Right lung (tissue), 10 donors: ENCODE measurements at places on chromosomes 12 and 14. TPM values are rescaled to one million over a fixed set of nuclear protein-coding genes. Genes with fewer than 3 reads are reported as not detected.
A peak's percentile ranks its signal among the peaks of the same experiment; 100 is the strongest.

The APOF gene
- polyA plus RNA-seq: not detected

The CMA1 gene
- polyA plus RNA-seq: not detected

The TMEM121 gene
- polyA plus RNA-seq: 2.3 TPM

DNA sequence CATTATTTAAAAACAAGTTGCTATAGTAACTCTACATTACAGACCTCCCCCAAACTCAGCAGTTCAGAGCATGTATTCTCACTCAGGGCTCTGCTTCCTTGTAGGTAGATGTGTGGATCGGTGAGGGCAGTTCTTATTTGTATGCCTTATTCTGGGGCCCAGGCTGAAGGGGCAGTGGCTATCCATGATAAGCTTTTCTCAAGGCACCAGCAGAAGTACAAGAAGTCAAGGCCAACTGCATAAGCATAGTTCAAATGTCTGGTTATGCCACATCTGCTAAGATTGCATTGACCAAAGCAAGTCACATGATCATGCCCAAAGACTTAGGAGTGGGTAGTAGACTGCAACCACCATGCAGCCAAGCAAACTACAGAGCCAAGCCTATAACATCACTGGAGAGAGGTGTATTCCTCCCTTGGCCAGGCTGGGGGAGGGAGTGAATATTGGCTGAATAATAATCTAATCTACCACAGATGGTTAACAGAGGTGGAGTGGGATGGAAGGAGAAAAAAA lies 4.6 kb downstream of the PSEN1 start:
- no peak for DNase-seq

The PIWIL1 gene
- 0.24 TPM for polyA plus RNA-seq

The KITLG gene
- polyA plus RNA-seq: 39.8 TPM

DNA sequence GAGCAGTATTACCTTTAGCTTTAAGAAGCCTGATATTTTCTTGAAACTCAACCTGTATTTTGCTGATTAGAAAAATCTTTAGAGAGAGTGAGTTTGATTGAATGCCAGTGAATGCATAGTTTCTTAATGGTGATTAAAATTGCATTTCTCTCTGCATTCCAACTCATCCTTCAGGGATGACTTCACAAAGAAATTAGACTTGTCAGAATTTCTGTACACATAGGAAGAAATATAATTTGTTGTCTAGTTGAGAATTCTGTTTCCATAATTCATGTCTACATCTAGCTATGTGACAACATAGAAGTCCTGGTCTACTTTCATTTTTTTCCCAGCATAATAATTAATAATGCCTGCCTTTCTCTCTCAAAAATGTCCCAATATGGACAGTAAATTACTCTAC lies 136.6 kb downstream of the OTOGL start:
- DNase-seq: no peak

DNA sequence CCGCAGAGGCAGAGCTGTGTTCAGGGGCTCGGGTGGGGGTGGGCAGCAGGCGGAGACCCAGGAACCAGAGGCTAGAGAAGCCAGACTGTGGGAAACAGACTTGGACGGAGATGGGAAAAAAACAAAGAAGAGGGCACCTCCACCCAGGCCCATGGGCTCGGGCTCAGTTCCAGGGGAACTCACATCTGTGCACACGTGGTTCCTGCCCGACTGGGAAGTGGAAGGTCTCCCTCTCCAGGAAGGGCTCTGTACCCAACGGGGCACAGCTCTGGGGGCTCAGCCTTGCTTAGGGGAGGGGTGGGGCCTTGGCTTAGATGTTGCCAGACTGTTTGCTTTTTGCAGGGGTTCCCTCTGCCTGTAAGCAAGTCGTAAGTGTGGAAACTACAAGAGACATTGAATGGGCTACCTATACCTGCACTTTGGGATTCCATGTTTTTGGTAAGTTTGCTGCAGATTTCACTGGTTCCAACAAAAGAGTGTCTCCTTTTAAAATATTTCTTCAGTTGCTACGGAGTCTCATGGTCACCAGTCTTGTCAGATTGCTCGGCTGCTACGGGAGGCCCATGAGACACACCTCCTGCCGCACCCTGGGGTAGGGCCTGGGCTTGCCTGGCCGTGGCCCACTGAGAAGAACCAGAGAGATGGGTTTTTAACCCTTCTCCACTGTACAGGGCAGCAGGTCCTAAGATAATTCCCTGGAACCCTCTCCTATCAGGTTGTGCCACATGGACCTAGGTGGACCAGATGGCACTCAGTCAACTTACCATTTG lies 127.6 kb upstream of the EVL start:
- no peak for DNase-seq

GRCh38 chr12:124946447-124946793 lies 32.0 kb upstream of the UBC start:
- no peak for DNase-seq

- no peak for DNase-seq
Measured at GRCh38 chr14:106681568-106681967, 1155.2 kb downstream of the TMEM121 start.

DNA sequence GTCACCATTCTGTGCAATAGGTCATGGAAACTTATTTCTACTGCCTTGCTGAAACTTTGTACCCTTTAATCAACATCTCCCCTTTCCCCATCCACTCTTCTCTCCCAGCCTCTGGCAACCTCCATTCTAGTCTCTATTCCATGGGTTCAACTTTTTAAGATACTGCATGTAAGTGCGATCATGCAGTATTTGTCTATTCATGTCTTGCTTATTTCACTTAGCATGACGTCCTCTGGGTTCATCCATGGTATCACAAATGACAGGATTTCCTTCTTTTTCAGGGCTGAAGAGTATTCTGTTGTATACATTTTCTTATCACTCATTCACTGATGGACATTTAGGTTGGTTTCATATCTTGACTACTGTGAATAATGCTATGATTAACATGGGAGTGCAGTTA lies 222.4 kb downstream of the PAX9 start:
- no peak for DNase-seq

- DNase-seq: no peak
Measured at GRCh38 chr14:65588426-65589140, 176.1 kb downstream of the FUT8 start.

The YEATS4 gene
- 30.4 TPM for polyA plus RNA-seq

DNA sequence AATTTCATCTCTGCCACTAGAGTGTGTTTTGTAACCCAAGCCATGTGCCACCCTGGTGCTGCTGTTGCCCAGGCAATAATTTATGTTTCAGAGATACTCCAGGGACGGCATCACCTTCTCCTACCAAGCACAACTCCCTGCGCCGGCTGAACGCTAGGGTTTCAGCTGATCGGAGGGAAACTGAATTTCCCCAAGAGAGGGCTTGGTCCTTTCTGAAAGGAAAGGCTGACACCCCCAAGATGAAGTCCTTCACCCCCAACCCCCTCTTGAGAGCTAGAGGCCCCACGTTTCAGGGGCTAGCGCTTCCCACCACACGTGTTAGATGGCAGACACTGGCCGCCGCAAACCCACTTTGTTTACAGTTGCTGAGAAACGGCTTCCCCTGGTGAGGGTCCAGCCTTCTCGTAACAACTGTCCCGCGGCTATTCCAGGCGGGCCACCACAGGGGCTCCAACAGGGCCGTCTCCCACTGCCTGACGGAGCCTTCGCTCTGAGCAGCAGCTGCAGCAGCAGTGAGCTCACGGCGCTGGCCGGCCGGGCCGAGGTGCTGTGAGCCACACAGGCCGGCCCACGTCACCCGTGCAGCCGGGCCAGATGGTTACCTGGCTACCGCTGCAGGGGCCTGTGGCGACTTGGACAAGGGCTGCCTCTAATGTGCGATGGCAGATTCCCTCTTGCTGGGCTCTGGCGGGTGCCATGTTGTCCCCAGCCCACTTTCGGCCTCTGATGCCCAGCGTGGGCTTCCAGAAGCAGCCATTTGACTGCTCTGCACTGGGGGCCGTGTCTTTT lies 66.4 kb downstream of the TESC start:
- peak; percentile 41 for DNase-seq

The PRMT5 gene
- 129 TPM for polyA plus RNA-seq

GRCh38 chr12:31008961-31009840 lies 64.5 kb upstream of the DDX11 start:
- DNase-seq: no peak

The MANSC4 gene
- polyA plus RNA-seq: 0.29 TPM

The SCARB1 gene
- polyA plus RNA-seq: 29.9 TPM

DNA sequence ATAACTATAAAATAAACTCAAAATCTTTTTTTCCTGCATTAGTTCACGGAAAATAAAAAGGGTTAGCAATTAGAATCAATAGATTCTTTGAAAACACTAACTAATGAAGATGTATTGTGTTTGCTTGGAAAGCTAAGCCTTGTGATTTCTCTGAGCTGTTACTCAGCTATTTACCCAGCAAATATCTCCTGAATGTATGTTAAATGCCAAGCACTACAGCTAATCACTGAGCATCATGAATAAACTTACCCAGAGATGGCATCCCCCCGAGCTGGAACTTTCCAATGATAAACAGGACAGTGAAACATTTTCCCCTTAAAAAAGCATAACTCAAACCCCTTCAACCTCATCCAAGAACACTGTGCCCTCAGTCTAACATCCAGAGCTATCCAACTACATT lies 71.2 kb downstream of the SLC2A13 start:
- DNase-seq: no peak

The LGR5 gene
- polyA plus RNA-seq: 4.6 TPM

DNA sequence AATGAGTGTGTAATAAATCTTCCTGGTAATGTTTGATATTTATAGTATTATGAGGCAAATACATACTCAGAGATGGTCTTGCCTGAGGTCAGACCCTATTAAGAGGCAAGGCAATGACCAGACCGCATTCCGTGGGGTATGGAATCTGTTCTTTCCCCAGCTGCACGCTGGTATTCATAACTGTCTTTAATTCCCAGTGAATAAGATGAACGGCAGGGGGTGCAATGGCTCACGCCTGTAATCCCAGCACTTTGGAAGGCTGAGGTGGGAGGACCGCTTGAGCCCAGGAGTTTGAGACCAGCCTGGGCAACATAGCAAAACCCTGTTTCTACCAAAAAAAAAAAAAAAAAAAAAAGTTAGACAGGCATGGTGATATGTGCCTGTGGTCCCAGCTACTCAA lies 44.6 kb downstream of the ERO1A start:
- DNase-seq: no peak

- DNase-seq: no peak
Measured at GRCh38 chr14:101791919-101792572, 30.5 kb downstream of the PPP2R5C start.

- no peak for DNase-seq
Measured at GRCh38 chr12:62754706-62755105, 180.2 kb downstream of the PPM1H start.

GRCh38 chr14:24605435-24606190 lies 3.9 kb downstream of the GZMH start:
- DNase-seq: no peak

- DNase-seq: no peak
Measured at GRCh38 chr14:36716614-36717184, 55.0 kb downstream of the PAX9 start.

GRCh38 chr12:48198672-48198971 lies 4.5 kb downstream of the OR10AD1 start:
- DNase-seq: no peak

DNA sequence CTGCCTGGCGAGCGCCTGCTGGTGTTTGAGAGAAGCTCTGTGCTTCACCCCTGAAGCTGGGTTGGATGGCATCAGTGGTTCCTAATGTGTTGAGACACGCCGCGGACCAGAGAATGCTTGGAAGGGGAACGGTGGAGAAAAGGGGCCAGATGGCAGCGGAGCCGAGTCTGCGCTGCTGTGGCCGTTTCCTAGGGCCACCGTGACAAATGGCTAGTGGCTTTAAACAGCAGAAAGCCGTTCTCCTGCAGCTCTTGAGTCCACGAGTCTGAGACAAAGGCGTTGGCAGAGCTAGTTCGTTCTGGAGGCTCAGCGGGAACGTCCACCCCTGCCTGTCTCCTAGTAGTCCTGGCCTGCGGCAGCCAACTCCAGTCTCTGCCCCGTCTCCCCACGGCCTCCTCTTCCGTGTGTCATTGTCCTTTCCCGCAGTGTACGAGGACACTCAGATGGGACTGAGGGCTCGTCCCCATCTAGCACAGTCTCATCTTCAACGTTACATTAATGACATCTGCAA lies 103.6 kb downstream of the ADGRD1 start:
- DNase-seq: no peak

DNA sequence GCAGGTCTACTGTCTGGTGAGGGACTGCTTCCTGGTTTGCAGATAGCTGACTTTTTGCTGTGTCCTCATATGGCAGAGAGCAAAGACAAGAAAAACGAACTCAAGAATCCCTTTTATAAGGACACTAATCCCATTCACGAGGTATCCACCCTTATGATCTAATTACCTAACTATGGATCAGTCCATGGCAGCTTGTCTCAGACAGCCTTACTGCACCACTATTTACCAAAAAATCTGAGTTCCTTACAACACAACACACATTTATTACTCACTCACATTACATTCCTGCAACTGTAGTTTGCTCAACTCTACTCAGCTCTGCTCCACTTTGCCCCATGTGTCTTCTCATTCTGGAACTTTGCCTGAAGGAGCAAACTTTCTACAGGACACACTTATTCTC lies 10.1 kb upstream of the SLC6A15 start:
- DNase-seq: no peak

DNA sequence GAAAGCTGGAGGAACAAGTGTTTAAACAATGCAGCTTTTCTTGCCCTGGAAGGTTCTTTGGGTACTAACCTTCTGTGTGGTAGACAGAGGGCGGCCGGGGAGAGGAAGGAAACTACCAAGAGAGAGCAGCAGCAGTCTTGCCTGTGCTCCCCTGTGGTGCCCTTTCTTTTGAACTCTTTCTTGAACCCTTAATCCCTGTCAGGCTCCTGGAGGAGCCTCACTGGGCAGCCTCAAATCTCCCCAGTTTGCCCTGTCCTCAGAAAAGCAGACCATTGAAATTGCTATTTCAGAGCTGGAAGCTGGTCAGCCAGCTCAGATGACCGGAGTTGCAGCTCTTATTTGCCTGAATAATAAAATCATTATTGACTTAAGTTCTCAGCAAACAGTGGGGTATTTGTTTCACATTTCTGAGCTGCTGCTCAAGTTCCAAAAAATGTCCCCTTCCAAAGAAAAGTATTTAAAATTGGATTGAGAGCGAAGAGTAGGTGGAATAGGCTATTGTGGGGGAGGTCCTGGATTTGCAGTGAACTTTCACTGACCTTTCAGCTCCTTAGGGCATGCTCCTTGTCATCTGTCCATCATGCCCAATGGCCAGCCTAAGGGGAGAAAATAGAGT lies 42.1 kb upstream of the RNASE3 start:
- no peak for DNase-seq

DNA sequence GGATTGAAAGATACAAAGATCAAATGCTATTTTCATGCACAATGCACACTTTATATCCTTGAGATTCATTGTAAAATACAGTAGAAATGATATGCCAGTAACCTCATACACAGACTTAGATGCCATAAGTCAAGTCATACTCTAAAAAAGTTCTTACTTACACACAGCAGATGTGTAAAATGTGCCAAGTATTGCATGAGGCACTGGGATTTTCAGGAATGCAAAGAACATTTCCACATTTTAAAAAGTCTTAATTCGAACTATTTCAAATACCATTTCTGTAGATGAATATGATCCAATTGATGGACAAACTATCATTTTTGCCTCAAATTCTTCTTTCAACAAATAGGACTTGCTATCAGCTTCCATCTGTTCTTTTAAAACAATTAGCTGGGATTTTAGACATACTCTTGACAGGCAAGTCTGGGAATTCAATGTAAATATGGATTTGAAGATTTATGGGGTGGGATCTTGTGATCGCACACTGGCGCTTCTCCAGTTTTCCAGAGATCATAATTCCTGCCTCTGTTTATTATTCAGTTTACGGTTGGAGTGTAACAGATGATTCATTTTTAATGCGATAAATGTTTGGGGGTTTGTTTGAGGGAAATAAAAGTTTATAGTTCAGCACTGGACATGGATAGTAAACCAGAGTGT lies 183.8 kb downstream of the PAX9 start:
- DNase-seq: no peak
